ENCODE measurements at places on chromosomes 16 and 17.

- DNase-seq: no peak
These were observed 63.0 kb downstream of the PPM1E start for GRCh38 chr17:58818654-58819053.

DNA sequence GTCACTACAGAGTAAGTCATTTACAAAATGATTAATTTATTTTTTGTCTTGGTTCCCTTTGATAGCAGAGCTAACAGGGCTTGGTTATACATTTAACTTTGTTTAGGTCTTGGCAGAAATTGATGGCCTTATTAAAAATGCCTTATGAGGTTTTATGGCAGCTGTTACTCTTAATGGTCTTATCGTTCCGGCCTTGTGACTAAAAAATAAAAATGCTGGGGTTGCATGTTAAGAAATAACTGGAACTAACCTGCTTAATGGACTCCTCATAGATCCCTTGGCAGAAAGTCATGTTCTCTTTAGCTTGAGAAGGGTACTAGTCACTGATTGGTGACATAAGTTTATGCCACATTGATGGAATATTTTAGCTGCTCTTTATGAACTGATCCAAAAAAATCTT is 18.3 kb downstream of the COX11 start:
- DNase-seq: no peak

DNA sequence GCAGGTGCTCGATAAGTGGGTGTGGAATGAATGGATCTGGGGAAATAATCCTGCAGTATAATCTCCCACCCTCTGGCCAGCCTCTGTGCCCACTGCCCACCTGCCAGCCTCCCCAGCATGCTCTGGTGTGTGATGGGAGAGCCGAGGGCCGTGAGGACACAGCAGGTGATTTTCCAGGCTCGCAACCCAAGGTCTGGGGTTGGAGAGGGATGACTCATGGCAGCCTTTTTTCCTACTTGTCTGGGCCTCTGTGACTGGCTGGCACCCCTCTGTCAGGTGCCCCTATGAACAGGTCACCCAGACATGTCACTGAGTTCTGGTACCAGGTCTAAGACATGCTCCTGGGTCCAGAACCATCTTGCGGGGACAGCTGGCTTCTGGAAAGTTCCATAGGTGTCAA is 385.7 kb upstream of the TNRC6C start:
- DNase-seq: no peak

DNA sequence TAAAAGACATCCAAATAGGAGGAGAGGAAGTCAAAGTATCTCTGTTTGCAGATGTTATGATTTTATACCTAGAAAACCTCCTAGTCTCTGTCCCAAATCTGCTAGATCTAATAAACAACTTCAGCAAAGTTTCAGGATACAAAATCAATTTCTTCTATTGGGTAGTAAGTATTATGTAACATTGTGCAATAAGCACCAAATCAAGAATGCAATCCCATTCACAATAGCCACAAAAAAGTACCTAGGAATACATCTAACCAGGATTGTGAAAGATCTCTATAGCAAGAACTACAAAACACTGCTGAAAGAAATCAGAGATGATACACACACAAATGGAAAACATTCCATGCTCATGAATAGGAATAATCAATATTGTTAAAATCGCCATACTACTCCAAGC is 13.0 kb downstream of the NLRP1 start:
- DNase-seq: no peak

DNA sequence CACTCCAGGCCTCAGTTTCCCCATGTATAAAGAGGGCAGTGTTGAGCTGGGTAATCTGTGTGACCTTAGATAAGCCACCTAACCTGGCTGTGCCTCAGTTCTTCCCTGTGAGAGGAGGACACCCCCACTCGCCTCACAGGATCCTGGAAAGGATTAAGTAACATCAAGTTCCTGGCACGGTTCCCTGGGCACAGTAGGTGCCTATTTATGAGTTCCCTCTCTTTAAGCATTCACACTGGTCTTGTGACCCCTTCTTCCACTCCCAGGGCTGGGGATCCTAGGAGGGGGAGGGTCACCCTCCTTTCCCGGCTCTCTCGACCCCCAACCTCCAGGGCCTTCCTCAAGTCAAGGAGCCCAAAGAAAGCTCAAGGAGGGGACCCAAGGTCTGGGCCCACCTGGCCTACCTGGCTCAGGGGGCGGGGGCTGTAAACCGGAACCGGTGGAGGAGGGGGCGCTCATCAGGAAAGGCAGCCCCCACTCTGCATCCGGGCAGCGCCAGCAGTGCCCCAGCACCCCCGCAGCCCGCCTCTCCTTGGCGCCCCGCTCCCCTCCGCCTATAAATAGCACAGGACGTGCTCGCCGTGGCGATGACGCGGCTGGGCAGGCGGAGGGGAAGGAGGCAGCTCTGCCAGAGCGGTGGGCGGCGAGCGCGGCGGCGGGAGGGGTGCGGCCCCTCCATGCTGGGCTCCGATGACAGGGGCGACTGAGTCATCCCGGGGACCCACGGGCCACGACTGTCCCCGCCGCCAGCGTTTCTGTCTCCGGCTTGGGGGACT is 9.4 kb downstream of the RPL19 start:
- peak; percentile 28 for DNase-seq

- DNase-seq: peak; percentile 20
These were observed 1.2 kb downstream of the NGFR start for GRCh38 chr17:49496183-49496866.

GRCh38 chr17:40850293-40850972 is 16.6 kb downstream of the KRT12 start:
- peak; percentile 75 for DNase-seq

DNA sequence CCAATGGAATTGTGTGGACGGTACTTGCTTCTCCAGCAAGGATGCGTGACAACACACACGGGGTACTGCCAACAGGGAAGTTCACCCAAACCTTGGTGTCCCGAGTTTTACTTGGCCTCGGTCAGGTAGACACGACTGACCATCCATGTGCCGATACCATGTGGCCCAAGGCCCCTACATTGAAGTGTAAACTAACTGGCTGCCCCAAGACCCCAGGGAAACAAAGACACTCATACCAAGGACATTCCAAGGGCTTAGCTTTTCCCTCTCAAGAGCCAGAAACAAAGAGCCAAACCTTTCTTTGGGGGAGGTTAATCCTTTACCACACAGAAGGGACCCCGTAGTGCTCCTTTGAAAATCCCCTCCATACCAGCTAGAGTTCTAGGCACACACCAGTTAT is 215.9 kb upstream of the TNRC6C start:
- DNase-seq: no peak

- DNase-seq: no peak
These were observed 25.7 kb downstream of the MMD start for GRCh38 chr17:55395803-55396505.

- peak; percentile 96 for DNase-seq
These were observed 1.4 kb downstream of the GLTPD2 start for GRCh38 chr17:4789951-4790704.

GRCh38 chr17:73586275-73586832 is 57.9 kb downstream of the SDK2 start:
- DNase-seq: no peak

GRCh38 chr16:6095414-6095813 is 997.8 kb upstream of the EEF2KMT start:
- no peak for DNase-seq

Measured in amniotic epithelial cell (primary cell).